ENCODE measurements at places on chromosomes 1 and 21. TPM values are rescaled to one million over a fixed set of nuclear protein-coding genes. Genes with fewer than 3 reads are reported as not detected.
A peak's percentile ranks its signal among the peaks of the same experiment; 100 is the strongest.

DNA sequence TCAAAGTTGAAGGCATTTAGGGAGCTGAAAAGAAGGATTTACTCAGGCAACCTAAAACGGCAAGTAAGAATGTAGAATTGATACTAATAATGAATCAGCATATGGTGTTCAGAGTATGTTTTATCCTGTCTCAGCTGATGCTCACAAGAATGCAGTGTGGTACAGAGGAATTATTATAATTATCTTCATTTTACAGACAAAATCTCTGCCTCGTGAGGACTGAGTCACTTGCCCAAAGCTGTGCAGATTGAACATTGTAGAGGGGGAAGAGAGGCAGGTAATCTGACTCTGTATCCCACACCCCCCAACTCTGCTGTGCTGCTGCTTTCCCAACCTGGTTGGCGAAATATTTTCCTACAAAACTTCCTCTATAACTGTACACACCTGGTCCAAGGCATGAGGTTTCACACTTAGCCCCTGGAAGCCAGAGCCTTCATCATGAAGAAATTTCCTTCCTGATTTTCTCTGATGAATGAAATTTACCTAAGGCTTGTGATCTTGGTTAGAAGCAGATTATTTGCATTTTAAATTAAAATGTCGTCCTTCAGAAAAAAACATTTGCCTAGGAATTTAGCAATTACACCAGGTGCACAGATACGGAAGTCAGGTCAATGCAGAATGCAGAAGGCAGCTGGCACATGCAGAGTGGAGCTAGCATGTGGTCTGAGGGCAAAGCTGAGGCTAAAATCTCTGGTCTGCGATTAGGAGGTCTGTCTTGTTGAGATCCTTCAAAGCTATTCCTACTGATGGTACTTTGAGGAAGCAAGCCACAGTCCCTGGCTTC, 52.8 kb downstream of the DPT start:
- no peak overlapping the region for H3K4me3 ChIP-seq
- no peak for DNase-seq
- no peaks in the 10 kb centered on the region for H3K27me3 ChIP-seq
- H3K27ac ChIP-seq = no peak overlapping the region

DNA sequence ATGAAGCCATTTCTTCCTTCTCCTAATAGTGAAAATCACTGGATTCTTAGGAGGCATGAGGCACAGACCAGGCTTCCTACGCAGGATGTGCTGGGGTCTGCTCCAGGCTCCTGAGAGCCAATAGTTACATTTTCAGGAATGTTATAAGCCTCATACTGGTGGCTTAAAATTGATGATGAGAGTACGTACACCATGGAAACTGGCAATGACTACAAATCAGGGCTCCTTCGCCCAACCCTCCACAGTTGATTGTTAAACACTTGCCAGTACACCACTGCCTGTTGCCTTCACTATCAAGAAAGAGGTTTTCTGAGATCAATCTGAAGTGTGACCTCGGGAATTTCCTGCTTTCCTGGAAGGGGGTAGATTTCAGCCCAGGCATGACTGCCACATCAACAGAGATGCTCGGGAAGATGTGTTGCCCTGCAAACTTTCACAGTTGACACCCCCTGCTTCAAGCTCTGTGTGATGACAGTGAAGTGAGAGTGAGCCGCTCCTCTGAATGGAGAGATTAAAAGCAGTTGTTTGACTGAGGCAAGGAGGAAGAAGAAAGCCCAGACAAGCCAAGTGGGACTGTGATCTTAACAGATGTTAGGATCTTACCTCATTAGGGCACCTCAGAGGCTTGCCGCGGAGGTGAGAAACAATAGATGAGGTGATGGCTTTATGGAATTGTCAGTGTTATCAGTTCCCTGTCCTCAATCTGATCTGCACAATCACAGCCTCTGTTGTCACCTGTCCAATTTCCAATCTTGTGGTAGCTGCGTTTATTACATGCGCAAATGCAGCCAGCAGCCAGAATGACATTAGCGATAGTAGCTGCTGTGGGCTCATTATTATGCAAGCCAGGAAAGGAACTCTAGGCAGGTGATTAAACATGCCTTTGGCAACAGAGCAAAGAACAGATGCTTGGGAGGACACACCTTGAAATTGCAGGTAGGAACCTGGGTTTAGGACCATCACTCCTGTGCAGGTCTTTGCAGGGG, 277.3 kb downstream of the KAZN start:
- H3K4me1 ChIP-seq = no peaks in the 10 kb centered on the region
- H3K4me3 ChIP-seq = no peak overlapping the region
- DNase-seq = no peak
- H3K27ac ChIP-seq = no peak overlapping the region
- H3K27me3 ChIP-seq = no peaks in the 10 kb centered on the region
- H3K36me3 ChIP-seq = no peaks in the 10 kb centered on the region

DNA sequence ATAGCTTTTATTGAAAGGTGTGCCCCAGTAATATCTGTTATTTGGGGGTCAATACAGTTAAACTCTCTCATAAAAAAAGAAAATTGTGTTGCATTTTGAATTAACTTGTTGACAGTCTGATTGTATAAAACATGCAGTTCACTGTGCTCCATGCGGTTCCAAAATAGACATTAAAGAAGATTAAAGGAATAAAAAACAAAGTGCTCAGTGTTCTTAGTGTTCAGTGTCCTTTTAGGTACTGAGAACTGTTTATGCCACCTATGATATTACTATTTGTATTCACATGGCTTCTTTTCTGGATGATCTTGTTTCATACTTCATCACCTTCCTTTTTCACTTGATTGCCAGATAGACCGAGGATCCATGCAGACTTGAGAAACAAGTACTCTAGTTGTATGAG, 15.3 kb upstream of the SGIP1 start:
- H3K27ac ChIP-seq = no peak overlapping the region
- no peak overlapping the region for H3K4me3 ChIP-seq
- DNase-seq = no peak
- no peaks in the 10 kb centered on the region for H3K36me3 ChIP-seq

DNA sequence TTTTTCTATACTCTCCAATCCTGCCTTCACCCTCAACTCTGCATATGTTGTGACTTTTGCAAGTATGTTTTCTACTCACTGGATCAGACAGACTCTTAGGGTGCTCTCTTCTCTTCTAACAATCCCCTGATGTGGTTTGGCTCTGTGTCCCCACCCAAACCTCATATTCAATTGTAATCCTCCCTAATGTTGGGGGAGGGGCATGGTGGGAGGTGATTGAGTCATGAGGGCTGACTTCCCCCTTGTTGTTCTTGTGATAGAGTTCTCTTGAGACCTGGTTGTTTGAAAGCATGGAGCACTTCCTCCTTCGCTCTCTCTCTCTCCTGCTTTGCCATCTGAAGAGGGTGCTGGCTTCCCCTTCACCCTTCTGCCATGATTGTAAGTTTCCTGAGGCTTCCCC, 148.9 kb upstream of the IGSF21 start:
- H3K4me1 ChIP-seq = no peaks in the 10 kb centered on the region
- no peaks in the 10 kb centered on the region for H3K36me3 ChIP-seq
- peaks cover 6% of the 10 kb centered on the region for H3K27me3 ChIP-seq

DNA sequence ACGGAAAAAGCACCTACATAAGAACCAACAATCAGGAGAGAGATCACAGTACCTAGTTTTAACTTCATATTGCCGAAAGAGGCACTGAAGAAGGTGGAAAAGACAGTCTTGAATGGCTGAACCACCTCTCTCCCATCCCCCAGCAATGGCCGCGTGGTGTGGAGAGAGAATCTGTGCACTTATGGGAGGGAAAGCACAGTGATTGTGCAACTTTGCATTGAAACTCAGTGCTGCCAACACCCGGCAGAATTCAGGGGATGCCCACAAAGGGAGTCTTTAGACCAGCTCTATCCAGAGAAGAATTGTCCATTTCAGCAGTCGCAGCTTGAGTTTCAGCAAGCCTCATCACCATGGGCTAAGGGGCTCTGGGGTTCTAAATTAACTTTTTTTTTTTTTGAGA, 186.3 kb upstream of the USP25 start:
- H3K4me3 ChIP-seq = no peak overlapping the region
- H3K36me3 ChIP-seq = no peaks in the 10 kb centered on the region
- no peak for DNase-seq
- no peaks in the 10 kb centered on the region for H3K4me1 ChIP-seq
- no peak overlapping the region for H3K27ac ChIP-seq
- no peaks in the 10 kb centered on the region for H3K27me3 ChIP-seq

ARHGAP30 gene
- 38.0 TPM for total RNA-seq

GRCh38 chr1:153687346-153688125, 9.0 kb downstream of the NPR1 start:
- H3K4me3 ChIP-seq = no peak overlapping the region
- H3K36me3 ChIP-seq = peaks cover 4% of the 10 kb centered on the region
- no peak overlapping the region for H3K27ac ChIP-seq
- no peaks in the 10 kb centered on the region for H3K4me1 ChIP-seq
- H3K27me3 ChIP-seq = no peaks in the 10 kb centered on the region

- H3K27ac ChIP-seq = no peak within 1 kb of the TSS
- peaks cover 19% of the 10 kb centered on the region for H3K4me1 ChIP-seq
- peak; percentile 60 for DNase-seq
- H3K27me3 ChIP-seq = no peaks in the 10 kb centered on the region
Observed at GRCh38 chr21:42315296-42315891, at the start of gene TFF3. TFF3 (minus strand) TSS chr21:42315409; CDS start chr21:42315374, 35 bp downstream.

GRCh38 chr1:227892489-227893299, 55.0 kb downstream of the WNT9A start:
- H3K27me3 ChIP-seq = no peaks in the 10 kb centered on the region
- DNase-seq = peak; percentile 60
- H3K4me1 ChIP-seq = no peaks in the 10 kb centered on the region
- no peaks in the 10 kb centered on the region for H3K36me3 ChIP-seq

Data from upper lobe of right lung (tissue), 1 donor.